ENCODE measurements at places on chromosomes 6 and 20. TPM values are rescaled to one million over a fixed set of nuclear protein-coding genes. Genes with fewer than 3 reads are reported as not detected.
A peak's percentile ranks its signal among the peaks of the same experiment; 100 is the strongest.

- H3K4me1 ChIP-seq: no peaks in the 10 kb centered on the region
- H3K27ac ChIP-seq: no peak overlapping the region
- H3K27me3 ChIP-seq: no peaks in the 10 kb centered on the region
- H3K36me3 ChIP-seq: no peaks in the 10 kb centered on the region
- no peak for DNase-seq
These were observed 14.3 kb downstream of the PSMB9 start for GRCh38 chr6:32868257-32868788.

DNA sequence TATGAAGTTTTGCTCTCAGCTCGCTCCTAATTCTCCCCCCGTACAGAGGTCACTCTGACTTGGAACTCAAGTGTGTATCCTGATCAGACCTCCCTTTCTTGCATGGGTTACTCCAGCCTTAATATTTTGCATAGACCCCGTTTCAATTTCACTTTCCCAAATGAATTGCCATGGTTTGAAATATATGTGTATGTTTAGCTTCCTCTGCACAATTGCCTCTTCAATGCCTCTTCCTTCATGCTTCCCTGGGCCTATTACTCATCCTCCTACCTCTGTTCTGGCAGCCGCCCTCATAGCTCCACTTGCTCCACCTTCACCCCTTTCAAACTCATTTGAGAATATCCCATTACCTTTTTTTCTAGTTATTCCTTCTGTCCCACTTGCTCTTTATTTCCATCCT lies 90.0 kb upstream of the SAMD5 start:
- H3K4me1 ChIP-seq: no peaks in the 10 kb centered on the region
- H3K27ac ChIP-seq: no peak overlapping the region
- H3K27me3 ChIP-seq: no peaks in the 10 kb centered on the region
- DNase-seq: no peak

CARMIL1 gene
- total RNA-seq: 22.2 TPM

SGK2 gene
- 0.39 TPM for total RNA-seq

GABRR1 gene
- not detected for total RNA-seq

DNA sequence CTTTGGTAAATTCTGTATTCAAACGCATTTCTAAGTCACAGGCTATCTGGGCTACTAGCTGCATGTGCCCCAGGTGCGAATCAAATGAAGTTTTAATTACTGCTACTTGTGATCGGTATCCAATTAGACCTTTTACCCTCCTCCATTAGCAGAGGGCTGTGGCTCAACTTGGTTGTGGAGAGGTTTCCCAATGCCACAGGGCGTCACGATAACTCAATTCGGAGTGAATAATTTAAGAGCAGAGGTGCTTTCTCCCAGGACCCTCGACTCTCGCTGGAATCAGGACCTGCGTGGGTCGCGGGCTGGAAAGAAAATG lies 640 bp downstream of the SAYSD1 start:
- H3K4me3 ChIP-seq: peak overlapping the region; percentile 77
- peak overlapping the region; percentile 98 for H3K27ac ChIP-seq
- peaks cover 28% of the 10 kb centered on the region for H3K4me1 ChIP-seq
- DNase-seq: no peak

DNA sequence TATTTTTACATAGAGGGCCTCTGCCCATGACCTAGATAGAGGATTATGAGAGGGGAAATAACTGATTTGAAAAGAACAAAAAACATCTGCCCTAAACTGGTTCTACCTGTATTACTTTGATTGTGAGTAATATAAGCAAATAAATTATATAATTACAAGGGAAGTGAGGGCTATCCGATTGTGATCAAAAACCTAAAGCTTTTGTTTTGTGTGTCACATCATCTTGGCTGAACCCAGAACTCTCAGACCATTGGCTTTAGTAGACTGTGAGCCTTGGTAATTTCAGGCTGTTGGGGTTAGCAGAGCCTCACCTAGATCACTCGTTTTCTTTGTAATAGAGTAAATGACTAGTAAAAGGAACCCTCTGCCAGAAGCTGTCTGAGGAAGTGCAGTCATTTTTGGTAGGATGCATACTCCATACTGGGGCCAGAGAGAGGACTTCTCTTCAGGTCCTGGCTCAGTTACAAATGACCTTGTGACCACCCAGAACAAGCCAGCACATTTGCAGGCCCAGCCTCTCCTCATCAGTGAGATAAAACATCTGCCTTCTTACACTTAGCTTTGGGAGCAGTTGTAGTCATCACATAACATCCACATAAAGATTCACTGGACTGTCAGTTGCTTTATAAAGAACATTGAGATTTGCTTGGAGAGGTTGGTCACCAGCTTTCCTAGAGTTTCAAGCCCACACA lies 13.5 kb downstream of the STK35 start:
- no peak overlapping the region for H3K4me3 ChIP-seq
- H3K27ac ChIP-seq: no peak overlapping the region
- peaks cover 26% of the 10 kb centered on the region for H3K36me3 ChIP-seq
- H3K4me1 ChIP-seq: peaks cover 15% of the 10 kb centered on the region

RRP36 gene
- total RNA-seq: 43.3 TPM
